Stimulated activated CD4-positive, alpha-beta T cell treated with anti-CD3 and anti-CD28 coated beads, Interleukin-12 subunit alpha, Interleukin-12 subunit beta, amount 100 ng/mL, for 4 hours (primary cell): ENCODE measurements at places on chromosomes 5 and 9.

- DNase-seq: no peak
Measured at GRCh38 chr5:100446879-100447430, 88.2 kb upstream of the FAM174A start.

DNA sequence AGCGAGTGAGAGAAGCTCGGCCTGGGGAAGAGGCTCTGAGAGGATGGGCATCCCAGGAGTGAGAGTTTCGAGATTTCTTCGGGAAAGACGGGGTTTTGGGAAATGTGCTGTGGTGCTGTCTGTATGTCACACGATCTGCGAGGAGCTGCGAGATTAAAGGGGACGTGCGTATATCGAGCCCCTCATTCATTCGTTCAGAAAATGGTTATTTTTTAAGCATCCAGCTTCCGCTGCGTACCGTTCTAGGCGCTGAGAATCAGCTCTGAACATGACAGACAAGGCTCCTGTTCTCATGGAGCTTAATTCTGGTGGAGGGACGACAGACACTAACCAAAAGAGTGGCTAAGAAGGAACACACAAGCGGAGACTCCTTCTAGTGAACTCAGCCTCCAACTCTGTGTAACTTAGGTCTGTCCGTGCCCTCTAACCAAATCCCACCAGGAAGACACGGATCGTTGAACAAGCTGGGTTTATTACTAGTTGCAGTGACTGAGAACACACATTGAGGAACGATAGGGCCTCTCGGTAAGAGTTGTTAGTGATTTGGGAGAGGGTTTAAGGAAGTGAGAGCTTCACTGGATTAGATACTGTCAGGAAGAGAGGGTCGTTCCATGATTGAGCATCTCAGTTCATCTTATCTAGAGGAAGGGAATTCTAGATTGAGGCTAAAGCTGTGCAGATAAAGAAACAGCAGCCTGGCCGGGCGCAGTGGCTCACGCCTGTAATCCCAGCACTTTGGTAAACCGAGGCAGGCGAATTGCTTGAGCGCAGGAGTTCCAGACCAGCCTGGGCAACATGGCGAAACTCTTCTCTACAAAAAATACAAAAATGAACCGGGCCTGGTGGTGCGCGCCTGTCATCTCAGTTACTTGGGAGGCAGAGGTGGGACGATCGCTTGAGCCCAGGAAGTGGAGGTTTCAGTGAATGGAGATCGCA, 1.0 kb upstream of the FBXW11 start:
- DNase-seq: no peak

- no peak for DNase-seq
Measured at GRCh38 chr9:137828527-137829259, 48.9 kb upstream of the CACNA1B start.

- no peak for DNase-seq
Measured at GRCh38 chr9:121253821-121254501, 14.0 kb upstream of the GSN start.

DNA sequence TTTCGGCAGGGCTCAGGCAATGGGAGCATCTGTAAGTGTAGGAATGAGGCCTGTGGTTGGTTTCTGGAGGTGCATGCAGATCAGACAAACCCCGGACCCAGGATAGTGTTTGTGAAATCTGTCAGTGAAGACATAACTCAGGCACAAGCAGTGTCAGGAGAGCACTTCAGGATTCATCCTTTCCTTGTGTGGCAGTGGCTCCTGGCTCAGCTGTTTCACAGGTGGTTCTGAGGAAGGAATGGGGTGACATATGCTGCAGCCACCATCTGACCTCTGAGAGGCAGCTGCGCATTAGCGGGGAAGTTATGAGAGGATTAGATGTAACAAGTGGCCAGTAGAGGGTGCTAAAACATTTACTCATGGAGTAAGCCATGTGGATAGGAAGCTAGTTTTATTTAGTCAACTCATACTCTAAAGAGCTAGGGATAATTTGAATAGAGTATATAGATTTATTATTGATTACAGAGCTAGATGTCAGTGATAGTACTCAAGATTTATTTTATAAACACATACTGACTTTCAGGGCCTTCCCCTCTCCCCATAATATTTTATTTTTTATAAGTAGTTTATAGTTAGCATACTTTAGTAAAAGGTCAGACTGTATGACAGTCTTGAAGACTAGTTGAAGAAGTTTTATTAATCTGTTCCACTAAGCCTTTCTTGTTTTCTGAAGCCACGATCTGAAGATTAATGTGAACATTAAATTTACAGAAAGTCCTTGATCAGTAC, 28.4 kb downstream of the NNT start:
- no peak for DNase-seq

DNA sequence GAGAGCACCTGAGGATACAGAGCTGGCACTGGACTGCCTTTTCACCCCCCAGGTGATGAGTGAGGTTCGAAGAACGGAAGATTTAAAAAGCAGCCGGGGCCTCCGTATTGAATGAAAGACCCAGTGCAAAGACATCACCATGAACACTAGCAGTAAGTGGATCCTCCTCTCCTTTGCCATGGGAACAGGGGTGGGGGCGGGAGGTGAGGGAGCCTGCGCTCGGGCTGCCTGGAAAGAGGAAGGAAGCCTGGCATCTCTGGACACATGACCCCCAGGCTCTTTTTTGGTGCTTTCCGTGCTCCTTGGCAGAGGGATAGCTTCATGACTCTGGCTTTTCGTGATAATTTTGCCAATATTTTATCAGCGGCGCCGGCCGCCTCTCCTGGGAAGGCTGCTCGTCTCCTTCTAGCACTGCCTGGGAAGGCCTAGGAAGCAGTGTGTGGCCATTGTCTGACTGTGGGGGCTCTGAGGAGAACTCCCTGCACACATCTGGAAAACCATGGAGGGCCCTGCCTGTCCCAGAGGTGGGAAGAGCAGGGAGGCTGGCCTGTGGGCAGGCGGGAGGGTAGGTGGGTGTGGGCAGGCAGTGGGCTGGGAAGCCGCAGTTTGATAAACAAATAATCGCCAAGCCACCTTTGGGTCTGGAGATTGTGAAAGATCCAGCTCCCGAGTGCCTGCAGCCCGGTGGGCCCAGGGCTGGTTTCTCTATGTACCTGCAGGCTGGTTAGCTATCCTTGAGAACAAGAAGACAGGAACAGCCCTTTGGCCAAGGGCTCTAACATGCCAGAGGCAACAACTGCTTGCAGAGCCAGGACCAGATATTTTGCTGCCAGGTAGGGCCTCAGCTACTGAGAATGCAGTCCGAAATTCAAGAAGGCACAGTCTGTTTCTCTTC, 911 bp downstream of the ABLIM3 start:
- no peak for DNase-seq

DNA sequence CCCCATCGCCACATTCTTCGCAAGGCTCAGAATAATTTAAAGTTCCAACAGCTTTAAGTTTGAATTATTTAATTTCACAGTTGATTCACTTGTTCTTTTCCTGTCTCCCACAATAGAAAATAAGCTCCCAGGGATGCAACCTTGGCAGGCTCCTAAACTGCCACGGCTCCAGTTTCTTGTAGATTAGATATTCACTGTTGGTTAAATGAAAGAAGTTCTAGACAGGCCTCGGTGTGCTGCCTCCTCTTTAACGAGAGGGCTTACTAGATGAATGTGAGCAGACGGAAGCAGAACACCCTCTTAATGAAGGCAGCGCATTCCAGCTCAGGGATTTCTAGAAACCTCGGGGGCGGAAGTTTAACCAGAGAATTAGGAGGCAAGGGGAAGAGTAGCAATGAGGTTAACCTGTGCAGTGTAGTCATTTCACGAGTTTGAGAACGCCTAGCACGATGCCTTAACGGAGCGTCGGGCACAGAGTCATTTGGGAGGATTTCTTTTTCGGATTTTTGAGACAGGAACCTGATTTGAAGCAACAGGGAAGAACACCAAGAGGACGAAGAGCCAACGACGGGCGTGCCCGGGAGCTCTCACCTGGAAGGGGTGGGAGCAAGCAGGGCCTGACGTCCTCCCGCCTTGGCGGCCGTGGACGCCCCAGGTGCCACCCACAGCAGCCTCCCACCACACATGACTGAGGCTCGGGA, 637 bp upstream of the SMC5 start:
- no peak for DNase-seq

DNA sequence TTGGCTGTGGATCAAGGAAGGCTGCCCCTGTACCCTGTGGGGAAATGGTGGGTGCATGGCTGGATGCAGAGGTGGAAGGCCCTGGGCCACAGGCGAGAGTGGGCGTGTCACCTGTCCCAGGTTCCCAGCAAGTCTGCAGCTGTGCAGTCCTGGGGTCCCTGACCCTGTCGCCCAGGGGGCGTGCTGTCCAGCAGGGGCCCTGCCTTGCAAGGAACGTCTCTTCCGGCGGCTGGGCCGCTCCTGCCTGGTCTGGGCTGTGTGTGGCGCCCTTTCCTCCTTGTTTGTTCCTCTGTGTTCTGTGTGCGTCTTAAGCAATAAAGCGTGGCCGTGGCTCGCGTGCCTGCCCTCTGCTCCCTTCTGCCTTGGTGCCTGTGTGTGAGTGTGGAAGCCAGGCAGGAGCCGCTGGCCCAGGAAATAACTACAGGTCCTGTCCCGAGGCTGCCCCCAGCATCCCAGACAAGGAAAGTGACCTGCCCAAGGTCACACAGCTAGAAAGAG, 8.4 kb downstream of the SLC2A6 start:
- no peak for DNase-seq

DNA sequence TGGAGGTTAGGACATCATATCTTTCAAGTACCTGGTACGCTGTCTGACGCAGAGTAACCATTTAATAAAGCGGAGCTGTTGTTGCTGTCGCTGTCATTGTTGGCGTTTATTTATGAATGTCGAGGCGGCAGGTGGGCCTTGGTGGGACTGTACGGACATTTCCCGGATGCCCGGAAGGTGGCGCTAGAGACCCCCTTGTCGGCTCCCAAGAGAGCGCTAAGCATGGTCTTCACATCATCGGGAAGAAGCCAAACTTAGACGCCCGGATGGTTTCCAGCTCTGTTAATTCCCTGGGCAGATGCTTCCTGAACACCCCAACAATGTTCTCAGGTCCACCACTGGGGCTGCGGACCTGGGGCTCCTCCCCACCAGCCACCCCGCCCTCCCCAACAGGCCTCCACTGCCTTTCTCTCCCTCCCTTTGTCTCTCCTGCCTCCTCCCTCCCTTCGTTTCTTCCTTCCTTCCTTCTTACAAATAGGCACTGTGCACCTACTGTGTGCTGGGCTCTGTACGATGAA, 54.1 kb downstream of the DUSP1 start:
- peak; percentile 82 for DNase-seq

DNA sequence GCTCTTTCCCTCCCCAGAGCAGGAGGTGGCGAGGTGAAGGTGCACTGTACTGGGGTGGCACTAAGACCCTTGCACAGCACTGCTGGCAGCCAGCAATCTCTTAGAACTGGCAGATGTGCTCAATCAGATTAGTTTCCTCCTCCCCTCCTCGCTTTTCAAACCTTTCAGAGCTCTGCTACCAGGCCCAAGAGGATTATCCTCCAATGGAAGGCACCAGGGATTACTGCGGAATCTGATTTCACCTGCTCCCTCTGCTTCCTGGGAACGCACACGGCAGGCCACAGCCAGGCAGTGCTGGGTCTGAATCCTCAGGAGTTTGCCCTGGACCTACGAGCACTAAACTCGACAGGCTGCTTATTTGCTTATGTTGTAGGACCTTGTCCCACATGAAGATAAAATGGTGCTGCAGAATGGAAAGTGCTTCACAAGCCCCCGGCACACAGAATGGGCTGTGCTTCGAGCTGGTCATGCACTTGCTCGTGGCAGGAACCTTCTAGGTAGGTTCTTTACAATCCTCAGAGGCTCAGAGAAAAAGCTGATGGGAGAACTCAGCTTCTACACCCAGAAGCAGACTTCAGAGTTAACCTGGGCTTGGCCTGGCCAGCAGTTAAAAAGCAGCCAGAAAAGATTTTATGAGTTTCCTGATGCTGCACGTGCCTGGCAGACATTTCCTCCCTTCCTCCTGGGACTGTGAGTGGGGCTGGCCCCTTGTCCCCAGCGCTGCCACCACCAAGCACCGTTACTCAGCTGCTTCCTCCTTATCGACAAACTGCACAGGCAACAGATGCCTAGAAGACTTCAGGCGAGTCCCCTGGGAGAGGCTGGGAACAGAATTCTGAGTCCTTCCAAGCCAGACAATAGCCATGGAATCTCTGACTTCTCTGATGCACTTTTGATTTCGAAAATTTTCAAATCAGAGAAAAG, 33.1 kb downstream of the FABP6 start:
- DNase-seq: no peak

DNA sequence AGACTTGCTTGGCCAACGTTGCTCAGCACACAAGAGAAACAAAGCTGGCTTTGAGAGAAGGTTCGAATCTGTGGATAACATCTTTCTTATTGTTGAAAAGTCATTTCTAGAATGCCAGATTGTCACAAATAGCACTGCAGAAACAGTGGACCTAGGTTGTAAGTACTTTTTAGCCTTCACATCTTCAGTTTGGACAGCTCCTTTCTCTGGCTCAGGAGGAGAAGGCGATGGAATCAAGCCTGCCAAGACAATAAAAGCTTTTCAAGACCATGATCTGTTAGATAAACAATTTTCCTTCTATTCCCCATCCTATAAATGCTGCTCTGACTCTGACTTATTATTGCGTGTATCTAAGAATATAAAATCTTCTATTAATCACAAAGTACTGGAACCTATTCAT, 615.2 kb upstream of the SEMA6A start:
- no peak for DNase-seq
